Stimulated activated CD8-positive, alpha-beta memory T cell treated with anti-CD3 and anti-CD28 coated beads, Interleukin-2, amount 100 ng/mL, for 1 hour (primary cell): ENCODE measurements at places on chromosomes 4 and X.

DNA sequence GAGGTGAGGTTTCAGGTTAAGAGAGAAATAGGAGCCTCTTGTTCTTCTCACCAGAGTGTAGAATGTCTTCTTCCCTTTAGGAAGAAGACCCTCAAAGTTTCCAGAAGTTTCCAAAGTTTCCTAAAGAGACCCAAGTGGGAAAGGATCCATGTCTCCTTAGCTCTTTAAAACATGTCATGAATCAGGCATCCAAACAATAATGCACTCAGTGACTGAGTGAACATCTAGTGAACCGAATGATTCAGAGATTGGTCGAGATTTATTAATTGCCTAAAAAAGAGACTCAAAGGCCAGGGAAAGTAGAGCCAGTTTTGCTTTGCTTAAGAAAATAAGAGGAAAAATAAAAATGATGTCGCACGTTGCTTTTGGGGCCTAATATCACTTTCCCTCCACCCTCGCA is 29.4 kb downstream of the FGF5 start:
- no peak for DNase-seq

- no peak for DNase-seq
Observed at GRCh38 chr4:152983774-152984411, 47.8 kb downstream of the FHDC1 start.

- DNase-seq: no peak
Observed at GRCh38 chrX:120021927-120022326, 55.6 kb downstream of the RHOXF2B start.

- DNase-seq: no peak
Observed at GRCh38 chr4:126955292-126956183, 677.2 kb upstream of the INTU start.

DNA sequence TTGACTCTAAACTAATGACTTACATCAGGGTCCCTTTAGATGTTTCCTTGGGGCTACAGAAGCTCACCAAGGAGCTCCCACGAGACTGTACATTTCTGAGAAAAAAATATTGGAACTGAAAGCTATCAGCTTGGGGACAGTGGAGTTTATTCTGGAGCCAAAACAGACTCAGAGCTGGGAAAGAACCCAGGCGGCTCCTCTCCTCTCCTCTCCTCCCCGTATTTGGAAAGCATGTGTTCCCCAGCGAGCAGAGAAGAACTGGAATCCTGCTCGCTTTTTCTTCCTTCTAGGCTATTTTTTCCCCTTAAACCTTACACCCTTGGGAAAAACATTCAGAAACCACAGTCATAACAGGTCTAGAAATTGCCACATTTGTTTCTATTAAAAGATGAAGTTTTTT is 4.3 kb upstream of the MAP7D3 start:
- DNase-seq: no peak

GRCh38 chr4:128940971-128941370 is 131.5 kb downstream of the JADE1 start:
- DNase-seq: no peak

DNA sequence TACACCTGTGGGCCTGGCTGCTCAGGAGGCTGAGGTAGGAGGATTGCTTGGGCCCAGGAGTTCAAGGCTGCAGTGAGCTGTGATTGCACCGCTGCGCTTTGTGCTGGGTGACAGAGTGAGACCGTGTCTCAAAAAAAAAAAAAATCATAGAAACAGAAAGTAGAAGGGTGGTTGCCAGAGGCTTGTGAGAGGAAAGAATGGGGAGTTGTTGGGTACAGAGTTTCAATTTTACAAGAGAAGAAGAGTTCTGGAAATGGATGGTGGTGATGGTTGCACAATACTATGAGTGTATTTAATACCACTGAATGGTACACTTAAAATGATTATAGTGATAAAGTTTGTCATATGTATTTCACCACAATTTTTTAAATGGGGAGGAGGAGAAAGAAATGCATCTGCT is 10.2 kb upstream of the GLOD5 start:
- DNase-seq: no peak

DNA sequence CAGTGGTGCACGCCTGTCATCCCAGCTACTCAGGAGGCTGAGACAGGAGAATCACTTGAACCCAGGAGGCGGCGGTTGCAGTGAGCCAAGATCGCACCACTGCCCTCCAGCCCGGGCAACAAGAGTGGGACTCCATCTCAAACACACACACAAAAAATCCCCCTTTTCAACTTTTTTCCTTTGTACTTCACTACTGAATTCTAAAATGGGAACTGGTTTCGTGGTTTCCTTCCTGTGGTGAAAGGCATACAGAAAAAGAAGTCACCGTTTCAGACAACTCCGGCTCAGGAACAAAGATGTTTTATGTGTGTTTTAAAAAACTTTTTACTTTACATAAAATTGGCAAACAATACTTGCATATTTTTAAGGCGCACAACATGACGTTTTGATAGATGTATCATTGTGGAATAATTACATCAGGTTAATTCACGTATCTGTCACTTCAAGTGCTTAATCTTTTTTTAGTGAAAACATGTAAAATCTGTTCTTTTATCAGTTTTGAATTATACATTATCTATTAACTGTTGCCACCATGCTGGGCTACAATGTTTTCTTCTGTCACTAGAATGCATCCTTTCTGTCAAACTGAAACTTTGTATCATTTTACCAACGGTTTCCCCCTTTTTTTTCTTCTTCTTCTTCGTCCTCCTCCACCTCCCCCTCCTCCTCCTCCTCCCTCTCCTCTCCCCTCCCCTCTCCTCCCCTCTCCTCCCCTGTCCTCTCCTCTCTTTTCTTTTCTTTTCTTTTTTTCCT is 186.0 kb downstream of the CRLF2 start:
- no peak for DNase-seq

DNA sequence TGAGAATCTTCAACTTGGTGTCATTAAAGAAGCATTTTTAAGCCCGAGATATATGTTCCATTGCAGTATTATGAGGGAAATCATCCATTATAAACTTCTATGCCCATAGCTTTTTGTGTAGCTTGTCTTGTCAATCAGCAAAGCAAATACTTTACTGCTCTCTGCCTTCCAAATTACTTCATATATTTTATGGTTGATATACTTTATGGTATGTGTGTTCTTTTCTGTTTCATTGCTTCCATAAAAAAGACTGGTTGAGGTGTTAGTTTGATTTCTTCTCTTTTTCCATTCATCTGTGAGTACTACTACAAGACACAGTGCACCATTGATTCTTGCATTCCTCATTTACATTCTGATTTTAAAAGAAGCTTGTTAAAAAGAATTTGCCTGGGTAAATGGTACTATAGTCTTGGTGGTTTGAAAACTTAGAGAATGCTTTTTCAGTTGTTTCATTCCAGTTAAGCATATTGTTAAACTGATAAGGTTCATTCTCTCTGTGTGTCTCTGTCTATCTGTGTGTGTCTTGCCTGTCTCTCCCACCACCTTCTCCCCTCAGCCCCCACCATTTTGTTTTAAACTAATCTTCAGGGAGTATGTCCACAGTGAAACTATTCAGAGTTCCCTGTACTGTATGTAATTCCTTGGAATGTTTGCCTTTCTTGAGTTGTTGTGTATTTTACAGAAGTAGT is 27.1 kb downstream of the STAG2 start:
- no peak for DNase-seq
